Panc1 (cell line): ENCODE measurements at places on chromosomes 3 and 15. TPM values are rescaled to one million over a fixed set of nuclear protein-coding genes. Genes with fewer than 3 reads are reported as not detected.

DNA sequence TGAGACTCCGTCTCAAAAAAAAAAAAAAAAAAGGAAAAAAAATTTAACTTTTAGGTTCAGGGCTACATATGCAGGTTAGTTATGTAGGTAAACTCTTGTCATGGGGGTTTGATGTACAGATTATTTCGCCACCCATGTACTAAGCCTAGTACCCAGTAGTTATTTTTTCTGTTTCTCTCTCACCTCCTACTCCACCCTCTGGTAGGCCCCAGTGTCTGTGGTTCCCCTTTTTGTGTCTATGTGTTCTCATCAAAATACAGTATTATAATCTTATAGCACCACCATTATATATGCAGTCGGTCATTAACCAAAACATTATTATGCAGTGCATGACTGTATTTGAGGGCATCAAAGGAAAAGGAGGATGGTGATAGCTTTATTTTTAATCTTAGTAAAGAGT is 47.3 kb downstream of the CHP1 start:
- H3K4me3 ChIP-seq: no peak overlapping the region
- H3K27me3 ChIP-seq: no peaks in the 10 kb centered on the region
- no peak overlapping the region for H3K27ac ChIP-seq
- peaks cover 2% of the 10 kb centered on the region; the same call in 1 of the 2 replicates for H3K4me1 ChIP-seq
- no peak for DNase-seq
- no peaks in the 10 kb centered on the region for H3K36me3 ChIP-seq

The RBSN gene
- total RNA-seq: 13.6 TPM

The SAMD7 gene
- total RNA-seq: not detected

DNA sequence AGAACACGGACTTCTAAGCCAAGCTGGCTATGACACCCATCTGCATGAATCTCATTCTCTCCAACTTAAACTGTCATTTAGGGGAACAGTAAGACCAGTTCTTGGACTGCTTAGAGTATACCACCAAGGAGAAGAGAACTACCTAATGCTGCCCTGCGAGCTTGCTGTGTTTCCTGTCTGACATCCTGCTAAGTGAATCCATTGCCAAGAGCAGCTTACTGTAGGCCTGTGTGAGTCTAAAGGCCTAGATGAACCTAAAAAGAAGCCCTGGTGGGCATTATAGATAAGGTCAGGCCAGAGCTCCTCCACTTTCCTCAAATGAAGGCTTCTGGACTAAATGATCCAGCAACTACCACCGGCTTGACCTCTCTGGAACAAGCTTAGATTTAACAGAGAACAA is 15.0 kb downstream of the LZTFL1 start:
- no peak for DNase-seq
- H3K36me3 ChIP-seq: no peaks in the 10 kb centered on the region; the same call in none of the 2 replicates
- no peaks in the 10 kb centered on the region for H3K4me1 ChIP-seq
- H3K27me3 ChIP-seq: no peaks in the 10 kb centered on the region

The FETUB gene
- total RNA-seq: not detected

- no peaks in the 10 kb centered on the region for H3K4me1 ChIP-seq
- no peaks in the 10 kb centered on the region for H3K36me3 ChIP-seq
- H3K4me3 ChIP-seq: no peak overlapping the region
- H3K27me3 ChIP-seq: no peaks in the 10 kb centered on the region
Observed at GRCh38 chr3:169260296-169260695, 403.2 kb downstream of the MECOM start.

DNA sequence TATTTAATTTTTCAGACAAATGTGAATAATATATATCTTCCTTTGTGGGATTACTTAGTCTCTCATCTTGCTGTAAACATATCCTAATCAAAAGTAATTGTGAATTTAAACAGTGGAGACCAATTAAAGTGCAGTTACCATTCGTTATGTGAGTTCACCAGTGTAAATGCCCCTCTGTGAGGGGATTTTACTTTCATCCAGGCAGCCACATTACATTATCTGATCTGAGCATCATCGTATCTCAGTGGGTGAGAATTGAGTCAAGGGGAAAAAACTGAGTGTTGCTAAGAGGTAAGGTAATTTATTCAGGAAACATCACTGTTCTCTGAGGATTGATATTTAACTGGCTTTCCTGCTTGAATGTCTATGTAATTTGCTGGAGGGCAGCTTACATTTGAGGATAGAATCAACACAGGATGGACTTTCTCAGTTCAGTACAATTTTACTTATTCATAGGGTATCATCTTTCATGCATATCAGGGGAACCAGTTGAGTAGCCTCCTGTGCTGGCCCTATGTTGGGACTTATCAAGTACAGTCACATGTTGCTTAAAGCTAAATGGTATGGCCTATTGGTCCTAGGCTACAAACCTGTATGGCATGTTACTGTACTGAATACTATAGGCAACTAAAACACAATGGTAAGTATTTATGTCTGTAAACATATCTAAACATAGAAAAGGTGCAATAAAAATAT is 219.7 kb downstream of the CD47 start:
- H3K27me3 ChIP-seq: no peaks in the 10 kb centered on the region
- H3K4me3 ChIP-seq: no peak overlapping the region
- no peaks in the 10 kb centered on the region for H3K36me3 ChIP-seq
- no peak overlapping the region for H3K27ac ChIP-seq

The SLC7A14 gene
- not detected for total RNA-seq

GRCh38 chr3:133152681-133153220 is 114.6 kb downstream of the TMEM108 start:
- no peak overlapping the region for H3K27ac ChIP-seq
- H3K4me1 ChIP-seq: no peaks in the 10 kb centered on the region
- no peak for DNase-seq
- H3K4me3 ChIP-seq: no peak overlapping the region
- no peaks in the 10 kb centered on the region; the same call in 1 of the 2 replicates for H3K27me3 ChIP-seq

GRCh38 chr3:141769221-141769894 is 6.2 kb downstream of the GRK7 start:
- no peaks in the 10 kb centered on the region for H3K4me1 ChIP-seq
- no peaks in the 10 kb centered on the region for H3K36me3 ChIP-seq
- no peak for DNase-seq
- H3K4me3 ChIP-seq: no peak overlapping the region

- no peaks in the 10 kb centered on the region for H3K36me3 ChIP-seq
- 0 out of 2 replicates have a peak, but pooled peaks cover 6% of the 10 kb centered on the region for H3K4me1 ChIP-seq
- H3K27ac ChIP-seq: no peak overlapping the region
- no peak for DNase-seq
Observed at GRCh38 chr3:188416041-188416440, 262.1 kb downstream of the LPP start.

- no peaks in the 10 kb centered on the region for H3K4me1 ChIP-seq
- H3K36me3 ChIP-seq: no peaks in the 10 kb centered on the region
- peaks cover 2% of the 10 kb centered on the region for H3K27me3 ChIP-seq
- no peak overlapping the region for H3K27ac ChIP-seq
- DNase-seq: no peak
Observed at GRCh38 chr3:141250828-141251227, 19.2 kb downstream of the PXYLP1 start.

GRCh38 chr3:89173546-89173945 is 66.1 kb downstream of the EPHA3 start:
- no peak overlapping the region for H3K4me3 ChIP-seq
- H3K36me3 ChIP-seq: no peaks in the 10 kb centered on the region
- no peaks in the 10 kb centered on the region for H3K27me3 ChIP-seq
- no peaks in the 10 kb centered on the region for H3K4me1 ChIP-seq
- DNase-seq: no peak

- H3K4me3 ChIP-seq: no peak overlapping the region
- H3K4me1 ChIP-seq: no peaks in the 10 kb centered on the region
- H3K27me3 ChIP-seq: no peaks in the 10 kb centered on the region
- no peak overlapping the region for H3K27ac ChIP-seq
- no peak for DNase-seq
Observed at GRCh38 chr3:171181907-171182690, 155.6 kb upstream of the SLC2A2 start.

- DNase-seq: no peak
- H3K36me3 ChIP-seq: no peaks in the 10 kb centered on the region
- H3K4me1 ChIP-seq: no peaks in the 10 kb centered on the region
- peaks cover 3% of the 10 kb centered on the region for H3K27me3 ChIP-seq
- no peak overlapping the region for H3K27ac ChIP-seq
Observed at GRCh38 chr15:81222007-81222406, 25.3 kb downstream of the IL16 start.

GRCh38 chr15:69854521-69855181 is 243.1 kb downstream of the TLE3 start:
- no peaks in the 10 kb centered on the region for H3K27me3 ChIP-seq
- no peak overlapping the region for H3K4me3 ChIP-seq
- H3K27ac ChIP-seq: no peak overlapping the region
- peaks cover 7% of the 10 kb centered on the region; the same call in 1 of the 2 replicates for H3K4me1 ChIP-seq

DNA sequence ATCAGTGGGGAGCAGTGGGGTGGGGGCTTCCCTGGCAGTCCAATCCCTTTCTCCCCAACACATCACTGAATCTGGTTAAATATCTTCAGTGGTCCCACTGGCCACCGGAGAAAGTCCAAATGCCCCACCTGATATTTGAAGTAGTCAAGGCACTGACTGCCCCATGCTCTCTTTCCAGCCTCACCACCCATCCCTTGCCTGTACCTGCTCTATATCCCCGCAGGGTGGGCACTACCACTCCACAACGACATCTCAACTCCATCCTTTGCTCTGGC is 101.7 kb downstream of the DAPK2 start:
- H3K4me3 ChIP-seq: no peak overlapping the region
- H3K27me3 ChIP-seq: no peaks in the 10 kb centered on the region
- H3K27ac ChIP-seq: no peak overlapping the region
- H3K36me3 ChIP-seq: no peaks in the 10 kb centered on the region
- H3K4me1 ChIP-seq: no peaks in the 10 kb centered on the region
- no peak for DNase-seq

GRCh38 chr15:66306381-66306780 is 13.0 kb downstream of the DIS3L start:
- H3K36me3 ChIP-seq: no peaks in the 10 kb centered on the region
- no peak for DNase-seq
- H3K4me3 ChIP-seq: no peak overlapping the region
- no peaks in the 10 kb centered on the region for H3K4me1 ChIP-seq
- H3K27ac ChIP-seq: no peak overlapping the region
- no peaks in the 10 kb centered on the region for H3K27me3 ChIP-seq

The RBP2 gene
- not detected for total RNA-seq

DNA sequence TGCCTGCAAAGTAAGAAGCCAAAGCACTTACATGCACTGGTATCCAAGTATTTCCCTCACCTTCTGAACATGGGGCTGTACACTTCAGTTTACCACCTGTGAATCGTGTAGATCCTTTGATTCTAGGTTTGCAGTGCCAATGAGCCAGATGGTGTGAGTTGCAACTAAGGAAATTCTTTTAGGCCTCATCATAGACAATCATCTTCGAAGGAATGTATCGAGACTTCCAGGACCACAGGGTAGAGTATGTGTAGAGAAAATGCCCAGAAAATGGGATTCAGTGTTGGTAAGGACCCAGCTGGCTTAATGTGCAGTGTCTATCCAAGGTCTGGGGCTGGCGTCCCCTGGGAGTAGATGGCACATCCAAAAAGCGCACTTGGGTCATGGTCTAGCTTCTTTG is 323.2 kb upstream of the TPM1 start:
- H3K4me3 ChIP-seq: no peak overlapping the region
- H3K36me3 ChIP-seq: no peaks in the 10 kb centered on the region
- H3K4me1 ChIP-seq: no peaks in the 10 kb centered on the region

GRCh38 chr3:124264346-124264745 is 272.4 kb upstream of the ROPN1 start:
- no peaks in the 10 kb centered on the region for H3K4me1 ChIP-seq
- no peak for DNase-seq
- no peak overlapping the region for H3K4me3 ChIP-seq
- H3K27ac ChIP-seq: no peak overlapping the region
- peaks cover 2% of the 10 kb centered on the region; the same call in 1 of the 2 replicates for H3K27me3 ChIP-seq
- H3K36me3 ChIP-seq: no peaks in the 10 kb centered on the region
